Activated T-helper 1 cell treated with anti-CD3 and anti-CD28 coated beads, Interleukin-2, amount 50 U/mL, for 16 hours (primary cell): ENCODE measurements at places on chromosomes 5 and 9.

DNA sequence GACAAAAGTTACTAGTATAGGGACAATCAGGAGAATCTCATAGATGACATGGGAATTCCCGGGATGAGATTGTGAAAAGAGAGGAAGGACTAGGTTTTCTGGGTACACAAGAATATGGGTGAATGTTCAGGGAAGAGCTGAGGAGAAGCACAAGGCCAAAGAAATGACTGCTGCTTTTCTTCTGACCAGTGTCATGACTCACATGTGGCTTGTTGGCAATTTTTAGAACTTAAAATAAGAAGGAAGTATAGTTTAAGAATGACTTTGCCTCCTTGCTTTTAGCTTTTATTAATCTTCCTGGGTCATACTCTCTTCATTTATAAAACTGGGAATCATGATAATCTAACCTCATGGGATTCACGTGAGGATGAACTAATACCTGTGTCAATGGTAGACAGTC is 652.4 kb upstream of the MEF2C start:
- no peak for DNase-seq

GRCh38 chr9:138103849-138104206 is 226.2 kb downstream of the CACNA1B start:
- DNase-seq = no peak

DNA sequence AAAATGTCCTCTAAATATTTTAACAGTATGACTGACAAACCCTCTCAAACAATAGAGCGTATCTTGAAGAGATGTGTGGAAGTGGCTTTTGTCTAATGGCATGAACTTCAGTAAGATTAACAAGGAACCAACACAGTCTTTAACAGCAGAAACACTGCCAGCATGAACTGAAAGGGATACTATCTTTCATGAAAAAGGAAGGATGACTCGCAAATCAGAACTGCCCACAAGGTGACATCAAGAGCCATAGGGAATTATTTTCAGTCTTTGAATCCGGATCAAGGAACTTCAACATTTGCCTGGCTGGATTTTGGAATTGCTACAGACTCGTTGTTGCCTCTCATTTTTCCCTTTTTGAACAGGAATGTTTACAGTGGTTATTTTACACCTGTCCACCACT is 5.1 kb upstream of the HEXB start:
- DNase-seq = no peak

GRCh38 chr5:10106806-10107205 is 142.9 kb downstream of the ATPSCKMT start:
- no peak for DNase-seq

DNA sequence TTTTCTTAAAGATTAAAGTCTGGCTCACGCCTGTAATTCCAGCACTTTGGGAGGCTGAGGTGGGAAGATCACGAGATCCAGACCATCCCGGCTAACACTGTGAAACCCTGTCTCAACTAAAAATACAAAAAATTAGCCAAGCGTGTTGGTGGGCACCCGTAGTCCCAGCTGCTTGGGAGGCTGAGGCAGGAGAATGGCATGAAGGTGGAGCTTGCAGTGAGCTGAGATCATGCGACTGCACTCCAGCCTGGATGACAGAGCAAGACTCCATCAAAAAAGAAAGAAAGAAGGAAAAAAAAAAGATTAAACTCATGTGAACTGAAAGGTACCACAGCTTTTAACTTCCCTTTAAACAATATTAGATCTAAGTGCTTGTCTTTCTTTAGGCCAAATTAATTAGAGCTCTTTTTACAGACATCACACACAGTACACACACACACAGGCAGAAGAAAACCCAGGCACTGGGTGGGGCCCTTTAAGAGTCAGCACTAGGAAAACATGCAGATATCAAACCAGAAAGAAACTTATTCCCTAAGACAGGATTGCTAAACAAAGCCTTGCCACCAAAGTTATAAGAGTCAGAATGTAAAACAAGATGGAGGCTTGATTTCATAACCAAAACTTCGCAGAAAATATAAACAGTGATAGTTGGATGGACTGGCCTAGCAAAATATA is 29.3 kb upstream of the UHRF2 start:
- DNase-seq = no peak

GRCh38 chr5:17216176-17216973 is 1.1 kb upstream of the BASP1 start:
- DNase-seq = no peak

DNA sequence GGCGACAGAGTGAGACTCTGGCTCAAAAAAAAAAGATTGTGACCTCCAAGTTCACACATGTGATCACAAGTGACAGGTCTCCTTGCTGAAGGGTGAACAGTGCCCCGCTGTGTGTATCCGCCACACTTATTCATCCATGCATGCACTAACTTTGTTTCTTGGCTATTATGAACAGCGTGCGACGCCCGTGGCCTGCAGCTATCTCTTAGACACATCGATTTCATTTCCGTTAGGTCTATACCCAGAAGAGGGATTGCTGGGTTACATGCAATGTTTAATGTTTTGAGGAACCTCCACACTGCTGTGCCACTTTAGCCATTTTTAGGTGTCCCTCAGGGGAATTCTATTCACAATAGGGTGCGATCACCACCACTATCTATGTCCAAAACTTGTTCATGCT is 12.1 kb upstream of the EGFL7 start:
- no peak for DNase-seq

DNA sequence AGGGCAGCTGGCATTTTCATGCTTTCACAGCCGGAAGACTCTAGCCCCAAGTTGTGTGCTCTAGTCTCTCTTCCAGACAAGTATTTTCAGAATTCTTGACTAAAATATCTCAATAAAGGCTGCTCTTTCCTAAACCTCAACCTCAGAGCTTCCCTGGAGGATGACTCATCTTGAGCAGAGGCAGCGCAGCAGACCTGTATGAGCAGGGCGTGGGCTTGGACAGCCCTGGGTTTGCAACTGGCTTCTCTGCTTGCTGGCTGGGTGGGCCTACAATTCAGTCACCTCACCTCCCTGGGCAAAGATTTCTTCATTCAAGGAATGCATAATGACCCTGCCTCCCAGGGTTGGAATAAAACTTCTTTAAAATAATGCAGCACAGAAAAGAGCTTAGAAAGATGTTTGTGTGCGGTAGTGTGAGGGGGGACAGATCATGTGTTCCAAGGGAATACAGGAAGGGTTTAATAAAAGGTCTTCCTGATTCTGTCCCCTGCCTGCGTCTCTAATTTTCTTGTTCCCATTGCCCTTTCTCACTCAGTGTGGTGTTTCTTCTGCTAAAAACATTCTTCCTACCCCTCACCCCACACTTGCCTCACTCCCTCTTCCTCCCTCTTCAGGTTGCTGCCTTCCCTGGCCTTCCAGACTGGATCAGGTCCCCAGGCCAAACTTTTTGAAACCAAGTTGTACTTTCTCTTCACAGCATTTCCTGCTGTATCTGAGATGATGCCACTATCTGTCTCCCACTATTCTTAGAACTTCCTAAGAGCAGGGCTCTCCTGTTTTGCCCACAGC is 39.4 kb upstream of the MAP1B start:
- DNase-seq = no peak

GRCh38 chr5:34706084-34706483 is 50.0 kb downstream of the RAI14 start:
- DNase-seq = no peak

DNA sequence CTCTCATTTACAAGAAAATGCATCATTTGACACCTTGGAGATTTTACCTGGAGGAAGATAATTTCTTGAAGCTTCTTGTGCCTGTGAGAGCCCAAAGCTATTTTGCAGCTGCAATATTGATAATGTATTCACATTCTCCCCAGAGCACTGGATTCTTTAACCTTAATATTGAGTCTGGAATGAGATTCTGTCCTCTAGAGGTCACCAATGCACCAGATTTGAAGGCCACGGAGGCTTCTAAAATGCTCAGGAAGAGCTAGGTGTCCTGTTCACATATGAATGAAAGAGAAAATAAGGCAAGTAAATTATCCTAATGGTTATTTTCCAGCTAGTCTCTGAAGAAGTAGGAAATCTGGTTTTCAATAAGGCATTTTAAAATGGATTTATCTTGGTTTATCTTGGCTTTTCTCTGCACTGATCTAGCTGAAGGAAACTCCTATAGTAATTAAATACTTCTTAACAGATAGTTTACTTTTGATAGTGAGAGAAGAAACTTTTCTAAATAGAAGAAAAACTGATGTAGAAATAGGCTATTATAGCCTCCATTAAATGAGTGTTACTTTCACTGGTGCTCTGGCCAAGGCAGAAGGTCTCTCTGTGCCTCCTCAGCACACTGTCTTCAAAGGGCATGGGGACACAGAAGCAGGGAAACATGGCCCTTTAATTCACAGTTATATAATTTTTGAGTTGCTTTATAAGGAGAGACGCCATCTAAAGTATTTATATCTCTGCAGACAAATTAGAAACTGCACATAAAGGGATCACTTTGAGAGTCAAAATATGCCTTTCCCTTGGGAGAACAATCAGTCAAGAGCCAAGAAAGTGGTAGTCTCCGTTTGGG is 297.0 kb upstream of the ACTBL2 start:
- no peak for DNase-seq

- no peak for DNase-seq
Observed at GRCh38 chr5:173234129-173234790, 746 bp downstream of the NKX2-5 start.

DNA sequence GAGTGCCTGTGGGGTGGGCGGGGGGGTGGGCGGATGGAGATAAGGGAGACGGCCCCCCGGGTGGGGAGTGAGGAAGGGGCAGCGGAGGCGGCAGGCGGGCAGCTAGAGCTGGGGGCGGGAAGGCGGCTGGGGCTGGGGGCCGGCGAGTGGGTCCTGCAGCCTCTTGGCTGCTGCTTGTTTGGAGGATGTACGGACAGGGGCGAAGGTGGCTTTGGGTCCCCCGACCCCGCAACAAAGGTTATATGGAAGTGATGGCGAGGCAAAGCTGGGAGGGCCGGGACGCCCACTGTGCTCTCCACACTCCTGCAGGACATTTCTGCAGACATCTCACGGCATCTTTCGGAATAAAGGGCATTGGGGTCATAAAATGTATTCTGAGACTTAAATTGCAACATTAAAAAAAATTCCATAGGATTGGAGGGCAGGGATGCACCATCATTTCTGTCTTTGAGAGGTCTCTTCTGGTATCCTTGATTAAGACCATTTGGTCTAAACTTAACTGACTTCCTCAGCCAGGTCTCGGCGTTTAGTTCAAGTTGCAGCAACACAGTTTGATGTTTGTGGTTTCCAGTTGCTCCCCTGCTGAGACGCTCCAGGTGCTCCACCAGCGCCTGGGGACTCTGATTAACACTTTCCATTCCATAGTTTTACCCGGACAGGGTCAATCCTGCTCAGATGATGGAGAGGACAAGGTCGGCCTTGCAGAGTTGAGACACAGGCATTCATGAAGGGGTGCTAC is 101.6 kb upstream of the SSBP2 start:
- DNase-seq = no peak

GRCh38 chr9:33263131-33264002 is 1.1 kb downstream of the BAG1 start:
- DNase-seq = no peak

DNA sequence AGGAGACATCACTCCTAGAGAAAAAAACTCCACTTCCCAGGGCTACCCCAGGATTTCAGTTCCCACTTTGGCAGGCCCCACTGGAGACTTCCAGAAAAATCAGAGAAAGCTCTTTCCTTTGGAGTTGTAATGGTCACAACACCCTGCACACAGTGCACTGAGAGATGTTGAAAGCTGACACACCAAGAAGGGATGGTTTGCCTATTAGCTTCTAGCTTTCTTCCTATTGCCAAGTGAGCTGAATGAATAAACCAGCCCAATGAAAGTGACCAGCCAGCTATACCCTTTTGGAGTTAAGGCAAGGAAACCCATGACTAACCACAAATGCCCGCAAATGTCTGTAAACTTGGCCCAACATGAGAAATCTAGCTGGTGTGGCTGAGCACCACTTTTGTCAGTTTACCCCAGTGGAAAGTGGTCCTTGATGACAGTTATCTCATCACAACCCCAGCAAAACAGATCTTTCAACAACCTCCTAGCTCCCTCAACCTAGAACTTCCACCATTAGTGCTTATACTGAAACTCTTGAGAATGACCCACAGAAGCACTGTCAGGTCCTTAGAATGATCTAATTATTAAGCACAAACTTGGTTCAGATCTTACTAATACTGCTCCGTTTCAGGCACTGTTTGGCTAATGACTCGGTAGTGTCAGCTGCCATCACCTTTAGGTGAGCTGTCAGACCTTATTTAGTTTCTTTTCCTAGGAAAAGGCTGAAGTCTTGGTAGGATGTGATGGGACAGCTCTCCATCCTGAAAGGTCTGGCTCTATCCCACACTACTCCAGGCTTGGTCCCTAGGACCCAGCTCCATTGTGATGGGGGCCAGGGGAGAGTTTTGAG is 11.2 kb downstream of the IRF1 start:
- DNase-seq = no peak

DNA sequence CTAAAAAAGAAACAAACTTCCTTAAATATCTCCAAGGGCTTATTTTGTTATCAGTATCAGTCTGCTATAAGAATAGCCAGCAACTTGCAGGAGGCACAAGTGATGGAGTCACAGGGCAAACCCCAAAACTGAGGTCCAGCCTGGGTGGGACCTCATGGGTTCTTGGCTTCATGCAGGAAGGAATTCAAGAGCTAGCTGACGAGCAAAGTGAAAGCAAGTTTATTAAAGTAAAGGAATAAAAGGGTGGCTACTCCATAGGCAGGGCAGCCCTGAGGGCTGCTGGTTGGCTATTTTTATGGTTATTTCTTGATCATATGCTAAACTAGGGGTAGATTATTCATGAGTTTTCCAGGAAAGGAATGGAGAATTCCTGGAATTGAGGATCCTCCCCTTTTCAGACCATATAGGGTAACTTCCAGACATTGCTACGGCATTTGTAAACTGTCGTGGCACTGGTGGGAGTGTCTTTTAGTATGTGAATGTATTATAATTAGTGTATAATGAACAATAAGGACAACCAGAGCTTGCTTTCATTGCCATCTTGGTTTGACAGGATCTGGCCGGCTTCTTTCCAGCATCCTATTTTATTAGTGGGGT is 231.9 kb downstream of the ADAMTSL1 start:
- DNase-seq = no peak

DNA sequence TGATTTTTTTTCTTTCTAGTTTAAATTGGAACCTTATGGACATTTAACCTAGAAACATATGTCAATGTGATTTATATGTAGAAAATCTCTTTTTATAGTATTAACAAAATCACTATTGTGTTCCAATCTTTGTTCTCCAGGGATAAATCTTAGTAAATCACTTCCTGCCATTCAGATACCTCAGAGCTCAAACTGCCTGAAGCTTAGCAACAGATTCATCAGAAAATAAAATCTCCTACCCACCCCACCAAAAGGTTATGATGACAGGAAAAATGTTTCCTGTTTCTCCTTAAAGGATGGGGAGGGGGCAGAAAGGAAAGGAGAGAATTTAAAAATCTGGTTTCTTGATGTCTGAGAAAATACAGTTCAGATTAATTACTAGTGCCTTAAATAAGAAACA is 105.0 kb upstream of the TUT7 start:
- DNase-seq = no peak

- no peak for DNase-seq
Observed at GRCh38 chr9:125772740-125773139, 25.6 kb downstream of the PBX3 start.
